Stimulated activated naive CD4-positive, alpha-beta T cell treated with Interleukin-2 at 50 U/mL for 16 hours (primary cell): ENCODE measurements at places on chromosomes 4 and X.

- no peak for DNase-seq
Observed at GRCh38 chr4:2651546-2651945, 104.6 kb downstream of the TNIP2 start.

- DNase-seq: no peak
Observed at GRCh38 chr4:16125571-16126445, 42.0 kb upstream of the PROM1 start.

- no peak for DNase-seq
Observed at GRCh38 chr4:46388857-46389256, 1.1 kb downstream of the GABRA2 start.

GRCh38 chr4:81165861-81166430 is 49.1 kb downstream of the PRKG2 start:
- no peak for DNase-seq

DNA sequence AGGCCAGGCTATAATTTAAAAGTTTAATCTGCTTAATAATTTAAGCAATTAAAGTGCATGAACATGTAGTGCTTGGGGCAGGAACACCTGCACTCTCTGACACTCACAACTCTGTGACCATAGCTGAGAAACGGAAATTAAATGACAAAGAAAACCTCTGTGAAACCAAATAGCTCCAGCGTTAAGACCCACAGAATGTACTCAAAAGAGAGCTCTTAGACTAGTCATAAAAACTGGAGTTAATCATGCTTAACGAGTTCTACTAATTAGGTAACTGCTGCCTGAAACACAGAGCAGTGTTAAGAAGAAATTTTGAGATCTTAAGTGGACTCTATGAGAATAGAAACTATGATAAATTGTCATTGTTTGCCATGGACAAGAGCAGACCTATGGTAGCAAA is 174.4 kb upstream of the SPIN4 start:
- no peak for DNase-seq

- no peak for DNase-seq
Observed at GRCh38 chr4:111174331-111174730, 551.5 kb upstream of the PITX2 start.

DNA sequence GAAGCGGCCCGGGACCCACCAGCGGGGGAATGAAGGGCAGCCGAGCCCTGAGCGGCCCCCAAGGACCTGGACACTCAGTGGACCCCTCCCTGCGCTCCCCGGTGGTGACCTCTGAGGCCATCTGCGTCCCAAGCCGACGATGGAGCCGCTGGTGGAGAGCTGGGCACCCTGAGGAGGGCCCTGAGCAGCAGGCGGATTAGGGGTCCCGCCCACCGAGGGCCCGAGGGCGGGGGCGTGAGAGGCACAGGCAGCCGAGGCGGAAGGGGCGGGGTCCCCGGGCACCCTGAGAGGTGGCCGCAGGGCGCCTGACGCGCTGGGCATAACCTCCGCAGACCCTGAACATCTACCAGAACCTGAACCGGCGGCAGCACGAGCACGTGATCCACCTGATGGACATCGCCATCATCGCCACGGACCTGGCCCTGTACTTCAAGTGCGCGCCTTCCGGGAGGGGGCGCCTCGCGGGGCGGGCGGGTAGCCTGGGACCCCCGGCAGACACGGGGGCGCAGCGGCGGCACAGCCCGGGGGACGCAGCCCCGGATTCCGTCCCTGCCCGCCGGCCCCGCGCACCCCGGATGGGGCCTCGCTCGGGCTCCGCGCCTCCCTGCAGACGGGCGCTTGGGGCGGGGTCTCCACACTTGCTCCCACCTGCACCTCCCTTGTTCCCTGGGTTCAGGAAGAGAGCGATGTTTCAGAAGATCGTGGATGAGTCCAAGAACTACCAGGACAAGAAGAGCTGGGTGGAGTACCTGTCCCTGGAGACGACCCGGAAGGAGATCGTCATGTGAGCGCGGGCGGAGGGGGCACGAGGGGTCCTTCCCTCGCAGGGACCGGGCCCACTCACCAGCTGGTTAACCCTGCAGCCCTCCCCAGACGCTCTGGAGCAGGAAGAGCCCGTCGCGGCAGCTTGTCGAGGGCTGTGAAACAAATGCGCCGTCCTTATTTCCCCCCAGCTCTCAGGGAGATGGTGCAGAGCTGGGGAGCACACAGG is 10.3 kb downstream of the ATP5ME start:
- peak; percentile 77 for DNase-seq

- no peak for DNase-seq
Observed at GRCh38 chr4:105154576-105154975, 7.9 kb downstream of the TET2 start.

DNA sequence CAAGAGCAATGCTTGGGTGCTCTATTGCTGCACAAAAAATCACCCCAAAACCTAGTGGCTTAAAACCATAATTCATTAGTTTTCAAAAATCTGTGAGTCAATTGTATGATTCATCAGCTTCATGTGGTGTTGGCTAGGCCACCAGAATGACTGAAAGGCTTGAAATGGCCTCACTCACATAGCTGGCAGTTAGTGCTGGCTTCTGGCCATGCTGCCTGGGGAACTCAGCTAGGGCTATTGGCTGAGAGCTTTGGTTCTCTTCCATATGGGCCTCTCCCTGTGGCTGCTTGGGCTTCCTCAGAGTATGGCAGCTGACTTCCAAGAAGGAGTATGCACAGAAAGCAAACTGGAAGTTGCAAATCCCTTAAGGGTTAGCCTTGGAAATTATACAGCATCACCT is 3.1 kb upstream of the MTMR1 start:
- DNase-seq: no peak

- DNase-seq: no peak
Observed at GRCh38 chrX:108036298-108036973, 8.4 kb upstream of the VSIG1 start.

GRCh38 chrX:97009391-97009790 is 125.7 kb downstream of the RPA4 start:
- DNase-seq: no peak

DNA sequence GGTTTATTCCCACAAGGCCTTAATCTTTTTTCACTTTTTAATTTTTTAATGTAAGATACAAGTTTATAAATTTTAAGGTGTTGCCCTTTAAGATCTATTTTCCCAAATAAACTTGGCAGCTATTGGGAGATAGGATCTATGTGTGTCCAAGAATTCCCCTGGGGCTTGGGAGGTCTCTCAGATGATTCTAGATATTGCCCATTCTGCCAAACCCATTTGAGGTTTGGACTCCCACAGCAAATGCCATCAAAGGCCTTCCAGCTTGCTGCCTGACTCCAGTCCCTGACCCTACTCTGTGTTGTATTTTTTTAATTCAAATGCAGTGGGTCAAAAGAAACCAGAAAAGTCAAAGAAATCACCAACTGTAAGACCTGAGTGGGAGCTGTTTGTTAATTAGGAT is 120.0 kb upstream of the CHRDL1 start:
- DNase-seq: no peak

DNA sequence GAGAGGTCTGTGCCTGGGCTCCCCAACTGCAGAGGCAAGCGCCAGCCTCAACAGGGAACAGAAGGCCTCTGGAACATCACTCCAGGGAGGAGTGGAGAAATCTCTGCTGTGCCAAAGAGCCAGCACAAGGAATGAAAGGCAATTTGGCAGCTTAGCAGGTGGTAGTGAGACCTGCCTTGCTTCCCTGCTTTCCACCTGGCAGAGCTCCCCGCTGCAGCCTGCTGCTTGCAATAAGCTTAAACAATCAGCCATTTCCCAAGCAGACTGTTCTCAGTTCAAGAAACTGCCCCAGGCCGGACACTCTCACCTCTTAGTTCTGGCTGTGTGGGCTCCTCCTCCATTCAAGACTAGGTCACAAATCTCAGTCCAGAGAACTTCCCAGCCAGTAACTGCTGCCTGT is 370.6 kb downstream of the MAGEB5 start:
- DNase-seq: no peak

DNA sequence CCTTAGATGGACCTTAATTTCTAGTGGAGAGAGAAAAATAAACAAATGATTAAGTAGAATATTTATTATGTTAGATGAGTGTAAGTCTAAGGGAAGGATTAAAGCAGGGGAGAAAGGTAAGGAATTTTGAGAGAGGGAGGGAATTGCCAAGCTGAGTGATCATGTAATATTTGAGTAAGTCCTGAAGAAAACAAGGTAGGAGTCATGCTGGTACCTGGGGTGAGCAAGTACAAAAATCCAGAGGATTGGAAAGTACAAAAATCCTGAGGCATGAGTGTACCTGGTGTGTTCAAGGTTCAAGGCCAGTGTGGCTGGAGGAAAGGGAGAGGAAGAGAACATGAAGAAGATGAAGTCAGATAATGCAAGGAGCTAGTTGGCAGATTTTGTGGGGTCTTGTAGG is 87.2 kb upstream of the MYOZ2 start:
- DNase-seq: no peak

- no peak for DNase-seq
Observed at GRCh38 chr4:146329050-146329716, 114.8 kb downstream of the REELD1 start.

- DNase-seq: no peak
Observed at GRCh38 chrX:11472879-11473278, 179.7 kb downstream of the AMELX start.

DNA sequence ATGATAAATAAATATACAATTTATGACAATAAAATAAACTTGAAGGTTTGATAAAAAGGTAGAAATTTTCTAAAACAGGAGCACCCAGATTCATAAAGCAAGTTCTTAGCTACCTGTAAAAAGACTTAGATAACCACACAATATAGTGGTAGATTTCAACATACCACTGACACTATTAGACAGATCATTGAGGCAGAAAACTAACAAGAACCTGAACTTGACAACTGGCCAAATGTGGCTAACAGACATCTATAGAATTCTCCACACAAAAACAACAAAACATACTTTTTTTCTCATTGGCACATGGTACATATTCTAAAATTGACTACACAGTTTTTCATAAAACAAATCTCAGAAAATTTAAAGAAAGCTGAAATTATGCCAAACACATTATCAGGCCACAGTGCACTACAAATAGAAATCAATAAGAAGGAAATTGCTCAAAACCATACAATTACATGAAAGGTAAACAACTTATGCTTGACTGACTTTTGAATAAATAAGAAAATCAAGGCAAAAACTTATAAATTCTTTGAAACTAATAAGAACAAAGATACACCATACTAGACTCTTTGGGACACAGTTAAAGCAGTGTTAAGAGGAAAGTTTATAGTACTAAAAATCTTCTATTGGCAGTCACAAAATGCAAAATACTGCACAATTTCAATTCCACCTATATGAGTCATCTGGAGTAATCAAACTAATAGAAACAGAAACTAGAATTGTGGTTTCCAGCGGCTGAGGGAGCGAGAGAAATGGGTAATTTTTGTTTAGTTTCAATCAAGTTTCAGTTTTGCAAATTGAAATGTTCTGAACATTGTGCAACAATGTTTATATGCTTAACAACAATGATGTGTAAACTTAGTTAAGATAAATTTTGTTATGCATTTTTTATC is 925.6 kb downstream of the SH3BGRL start:
- DNase-seq: no peak

- no peak for DNase-seq
Observed at GRCh38 chr4:72677886-72678285, 108.9 kb upstream of the ADAMTS3 start.

DNA sequence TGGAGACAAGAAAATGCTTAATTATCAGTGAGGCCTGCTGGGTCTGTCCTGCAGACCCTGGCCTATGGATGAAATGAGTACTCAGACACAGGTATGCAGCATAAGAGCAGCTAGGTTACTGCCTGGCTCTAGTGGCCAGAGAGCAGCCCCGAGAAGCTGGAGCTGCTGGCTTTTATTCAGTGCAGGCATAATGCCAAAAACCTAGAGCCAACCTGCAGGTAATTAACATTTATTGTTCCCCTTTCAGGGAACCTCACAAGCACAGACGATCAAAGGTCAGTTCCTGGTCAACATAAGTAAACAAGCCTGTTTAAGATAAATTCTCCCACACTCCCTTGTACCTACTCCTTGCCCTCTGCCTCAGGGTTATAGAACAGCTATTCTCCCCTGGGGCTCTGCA is 13.3 kb downstream of the IDS start:
- no peak for DNase-seq

- no peak for DNase-seq
Observed at GRCh38 chrX:86171366-86171765, 23.1 kb downstream of the DACH2 start.

GRCh38 chr4:71209161-71209560 is 129.7 kb upstream of the SLC4A4 start:
- DNase-seq: no peak
